COR-L47 (cell line): ENCODE measurements at places on chromosomes 5 and 9.

DNA sequence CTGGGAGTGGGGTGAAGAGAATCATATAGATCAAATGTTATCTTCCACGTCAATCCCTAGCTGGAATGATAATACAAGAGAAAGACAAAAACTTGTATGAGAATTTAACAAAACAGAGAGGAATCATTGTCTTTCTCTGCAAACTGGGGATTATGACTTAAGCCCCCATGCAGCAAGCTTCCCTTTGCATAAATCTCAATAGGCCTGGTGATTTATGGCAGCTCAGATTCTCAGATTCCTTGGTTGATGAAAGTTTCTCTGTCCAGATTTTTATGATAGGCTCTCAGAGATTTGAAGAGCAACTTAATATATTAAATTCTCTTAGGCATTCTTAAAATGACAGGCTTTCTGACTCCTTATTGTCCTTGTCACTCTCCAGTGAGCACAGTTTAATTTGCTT is 56.0 kb downstream of the RASGRF2 start:
- DNase-seq, result no peak

DNA sequence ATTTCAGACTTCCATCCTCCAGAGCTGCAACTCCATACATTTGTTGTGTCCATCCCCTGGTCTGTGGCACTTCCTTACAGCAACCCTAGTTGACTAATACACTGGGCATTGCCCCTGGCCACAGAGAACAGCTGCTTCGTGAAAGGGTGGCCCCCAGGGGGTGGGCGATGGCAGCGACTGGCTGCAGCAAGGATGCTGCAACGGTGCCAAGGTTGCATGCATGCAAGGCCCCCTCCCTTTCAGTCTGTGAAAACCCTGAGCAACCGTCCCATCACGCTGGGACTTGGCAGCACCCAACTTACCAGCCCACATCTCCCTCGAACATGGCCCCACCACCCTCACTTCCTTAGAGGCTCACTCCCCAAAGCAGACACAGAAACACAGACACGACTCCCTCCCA is 162.5 kb downstream of the MED10 start:
- DNase-seq, result no peak

DNA sequence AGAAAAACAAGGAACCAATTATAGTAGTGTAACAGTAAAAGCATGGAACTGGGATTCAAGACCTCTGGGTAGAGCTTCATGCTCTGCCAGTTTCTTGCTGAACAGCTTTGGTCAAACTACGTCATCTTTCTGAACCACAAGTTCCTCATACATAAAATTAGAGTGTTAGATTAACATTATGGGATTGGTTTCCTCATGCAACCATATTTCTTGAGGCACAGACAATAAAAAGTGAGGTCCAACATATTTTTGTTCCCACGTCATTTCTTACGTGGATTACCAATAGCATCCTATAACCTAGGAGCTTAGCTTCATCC is 354.8 kb downstream of the TMEM232 start:
- no peak for DNase-seq

GRCh38 chr5:132635873-132636272 is 22.1 kb upstream of the IL13 start:
- no peak for DNase-seq

DNA sequence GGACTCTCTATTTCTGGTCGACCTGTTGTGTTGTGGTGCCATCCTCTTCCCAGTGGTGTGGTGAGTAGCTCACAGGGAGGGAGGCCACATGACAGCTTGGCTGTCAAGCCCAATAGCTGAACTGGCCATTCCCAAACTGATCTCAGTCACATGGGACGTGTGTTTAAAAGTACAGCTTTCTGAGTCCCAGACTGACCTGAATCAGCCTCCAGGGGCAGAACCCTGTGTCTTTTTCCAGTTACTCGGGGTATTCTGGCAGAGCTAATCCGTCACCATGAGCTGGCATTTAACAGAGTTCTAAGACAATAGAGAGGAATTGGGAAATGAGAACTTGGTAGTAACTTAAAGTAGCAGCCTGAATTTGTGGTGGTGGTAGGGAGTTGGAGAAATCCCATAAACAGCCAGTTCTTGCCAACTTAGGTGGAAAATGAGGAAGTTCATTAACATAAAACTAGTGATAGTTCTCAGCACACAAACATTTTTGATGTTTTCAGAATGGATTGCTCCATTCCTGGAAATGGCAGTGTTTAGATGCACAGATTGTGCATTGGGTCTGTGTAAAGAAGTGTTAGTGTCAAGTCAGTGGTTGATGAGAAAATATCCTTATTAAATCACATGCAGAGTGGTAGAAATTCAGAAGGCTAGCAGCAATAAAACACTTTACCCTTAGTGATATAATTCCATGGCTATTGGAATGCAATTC is 50.9 kb downstream of the GPR107 start:
- no peak for DNase-seq

- DNase-seq, result no peak
Observed at GRCh38 chr5:139022528-139022927, 147.4 kb upstream of the LRRTM2 start.

DNA sequence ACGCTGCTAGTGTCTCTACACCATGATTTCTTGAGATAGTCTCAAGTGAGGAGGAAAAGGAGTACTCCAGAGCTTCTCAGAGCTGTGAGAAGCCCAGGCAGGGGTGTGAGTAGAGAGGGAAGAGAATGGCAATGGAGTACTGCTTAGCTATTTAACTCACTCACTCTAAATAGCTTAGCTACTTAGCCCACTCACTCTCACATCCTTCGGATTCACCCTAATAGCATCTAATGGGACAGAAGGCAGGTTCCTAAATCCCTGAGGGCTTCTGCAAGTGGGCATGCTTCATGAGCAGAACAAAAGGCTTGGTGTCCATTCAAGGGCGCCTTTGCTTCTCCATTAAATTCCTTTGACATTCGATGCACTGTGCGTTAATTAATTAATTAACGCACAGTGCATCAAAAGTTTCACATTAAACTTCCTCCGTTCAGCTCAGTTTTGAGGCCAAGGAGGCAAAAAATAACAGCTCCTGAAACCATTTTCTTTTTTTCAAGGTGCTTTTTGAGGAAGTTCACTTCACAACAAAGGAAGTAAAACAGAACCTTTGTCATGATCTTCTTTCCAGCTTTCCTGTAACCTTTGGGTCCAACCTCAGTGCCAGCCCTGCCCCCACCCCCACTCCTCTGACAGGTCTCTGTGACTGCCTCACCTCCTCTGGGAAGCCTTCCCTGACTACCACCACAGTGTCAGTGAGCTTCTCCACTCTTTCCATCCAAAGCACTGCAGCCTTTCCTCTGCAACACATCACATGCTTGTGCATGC is 294.0 kb downstream of the SEC61B start:
- DNase-seq, result no peak
